ENCODE measurements at places on chromosomes 3 and 15. TPM values are rescaled to one million over a fixed set of nuclear protein-coding genes. Genes with fewer than 3 reads are reported as not detected.

DNA sequence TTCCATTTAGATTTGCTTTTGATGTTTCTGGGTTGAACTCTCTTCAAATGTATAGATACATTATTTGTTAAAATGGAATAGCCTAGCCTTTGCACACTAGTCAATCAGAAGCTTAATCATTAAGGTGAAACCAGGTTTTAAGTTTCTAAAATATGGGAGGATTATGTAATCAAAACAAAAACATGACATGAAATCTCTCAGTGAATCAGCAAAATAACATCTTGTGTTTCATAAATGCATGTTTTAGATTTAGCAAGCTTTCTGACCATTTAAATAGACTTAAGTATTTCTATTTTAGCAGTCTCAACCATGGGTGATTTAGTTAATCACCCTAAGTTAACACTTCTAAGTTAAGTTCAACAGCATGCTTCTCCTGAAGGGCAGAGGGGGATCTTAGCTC is 11.3 kb downstream of the GTF2E1 start:
- H3K4me3 ChIP-seq = no peak overlapping the region
- H3K36me3 ChIP-seq = no peaks in the 10 kb centered on the region
- H3K27ac ChIP-seq = no peak overlapping the region
- DNase-seq = no peak
- no peaks in the 10 kb centered on the region for H3K27me3 ChIP-seq
- no peaks in the 10 kb centered on the region for H3K4me1 ChIP-seq

GRCh38 chr3:100963041-100963440 is 30.2 kb downstream of the ABI3BP start:
- no peak for DNase-seq
- H3K27me3 ChIP-seq = no peaks in the 10 kb centered on the region
- H3K4me1 ChIP-seq = no peaks in the 10 kb centered on the region
- no peak overlapping the region for H3K4me3 ChIP-seq
- H3K27ac ChIP-seq = no peak overlapping the region

DNA sequence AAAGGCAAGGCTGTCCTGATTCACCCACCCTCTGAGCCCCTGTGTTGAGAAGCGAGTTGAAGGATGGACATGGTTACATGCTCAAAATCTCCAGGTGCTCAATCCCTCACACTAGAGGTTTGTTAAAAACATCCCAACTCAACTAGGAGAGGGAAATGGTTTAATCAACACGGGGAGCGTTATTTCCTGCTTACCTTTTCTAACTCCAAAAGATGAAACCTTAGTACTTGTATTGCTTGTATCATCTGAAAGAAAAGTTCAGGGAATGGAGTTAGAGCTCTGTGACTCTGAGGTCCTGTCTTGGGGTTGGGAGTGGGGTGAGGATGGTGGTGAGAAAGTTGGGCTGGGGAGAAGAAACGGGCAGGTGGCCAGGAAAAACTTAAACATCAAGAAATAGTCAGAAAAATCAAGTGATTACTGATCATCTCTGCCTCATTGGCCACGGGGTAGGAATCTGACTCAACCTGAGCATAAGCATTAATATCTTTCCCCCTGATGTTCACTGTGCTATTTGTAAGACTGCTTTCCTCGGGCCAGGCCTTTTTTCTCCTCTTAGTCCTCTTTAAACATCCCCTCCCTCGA is 5.9 kb downstream of the MEIS2 start:
- H3K36me3 ChIP-seq = no peaks in the 10 kb centered on the region
- H3K4me3 ChIP-seq = peak overlapping the region; percentile 92
- DNase-seq = no peak
- H3K4me1 ChIP-seq = peaks cover 6% of the 10 kb centered on the region

DNA sequence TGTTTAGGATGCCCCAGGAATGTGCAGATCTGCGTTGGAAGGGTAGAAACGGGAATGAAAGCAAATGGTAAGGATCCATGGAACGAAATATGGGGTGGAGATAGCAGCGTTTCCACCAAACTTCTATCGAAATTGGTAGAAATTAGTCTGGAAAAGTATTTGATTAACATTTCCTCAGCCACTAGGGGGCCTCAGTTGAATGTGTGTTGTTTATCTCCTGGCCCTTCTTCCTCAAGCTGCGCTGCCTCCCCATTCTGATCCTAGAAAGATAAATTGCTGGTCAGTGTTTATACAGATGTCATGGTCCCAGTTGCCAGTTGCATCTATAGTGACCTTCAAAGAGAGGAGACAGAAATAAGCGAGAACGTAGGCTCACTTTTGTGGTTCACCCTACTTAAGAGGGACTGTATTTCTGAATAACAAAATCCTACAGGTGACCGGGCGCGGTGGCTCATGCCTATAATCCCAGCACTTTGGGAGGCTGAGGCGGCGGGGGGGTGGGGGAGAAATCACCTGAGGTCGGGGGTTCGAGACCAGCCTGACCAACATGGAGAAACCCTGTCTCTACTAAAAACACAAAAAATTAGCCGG is 457.1 kb downstream of the SQOR start:
- no peak overlapping the region for H3K4me3 ChIP-seq
- H3K27ac ChIP-seq = no peak overlapping the region
- H3K36me3 ChIP-seq = no peaks in the 10 kb centered on the region
- H3K4me1 ChIP-seq = no peaks in the 10 kb centered on the region
- no peaks in the 10 kb centered on the region for H3K27me3 ChIP-seq

GRCh38 chr3:186653080-186653707 is 12.6 kb upstream of the HRG start:
- H3K36me3 ChIP-seq = no peaks in the 10 kb centered on the region
- no peak overlapping the region for H3K4me3 ChIP-seq
- no peak overlapping the region for H3K27ac ChIP-seq
- no peaks in the 10 kb centered on the region for H3K27me3 ChIP-seq
- H3K4me1 ChIP-seq = no peaks in the 10 kb centered on the region

DNA sequence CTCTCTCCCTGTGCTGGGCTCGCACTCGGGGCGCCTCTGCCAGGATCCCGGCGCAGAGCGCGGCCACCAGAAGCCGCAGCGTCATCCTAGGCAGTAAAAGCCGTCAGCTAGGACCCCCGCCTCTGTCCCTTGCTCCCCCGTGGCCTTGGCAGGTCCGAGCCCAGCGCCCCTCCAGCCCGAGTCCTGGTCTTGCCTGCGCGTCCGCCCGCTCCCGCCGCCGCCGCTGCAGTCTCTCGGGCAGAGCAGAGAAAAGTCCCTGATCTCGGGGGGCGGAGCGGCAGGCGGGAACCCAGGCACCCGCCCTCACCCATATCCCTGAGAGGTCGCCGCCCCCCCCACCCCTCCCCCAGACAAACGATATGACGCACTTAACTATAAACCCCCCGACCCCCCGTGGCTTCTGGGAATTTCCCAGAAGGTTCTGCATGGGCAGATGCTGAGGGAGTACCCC is at the start of gene COL7A1:
Gene COL7A1 (minus strand): TSS at position 255 of the 451 bp plus-strand sequence. CDS start 170 bp downstream, at position 85.
- peaks cover 6% of the 10 kb centered on the region for H3K4me1 ChIP-seq
- no peak for DNase-seq
- peak within 1 kb of the TSS; percentile 29 for H3K4me3 ChIP-seq
- no peaks in the 10 kb centered on the region for H3K36me3 ChIP-seq

GRCh38 chr15:41930221-41930866 is 36.5 kb upstream of the SPTBN5 start:
- H3K27ac ChIP-seq = peak overlapping the region; percentile 79
- H3K4me1 ChIP-seq = no peaks in the 10 kb centered on the region
- no peak for DNase-seq

DNA sequence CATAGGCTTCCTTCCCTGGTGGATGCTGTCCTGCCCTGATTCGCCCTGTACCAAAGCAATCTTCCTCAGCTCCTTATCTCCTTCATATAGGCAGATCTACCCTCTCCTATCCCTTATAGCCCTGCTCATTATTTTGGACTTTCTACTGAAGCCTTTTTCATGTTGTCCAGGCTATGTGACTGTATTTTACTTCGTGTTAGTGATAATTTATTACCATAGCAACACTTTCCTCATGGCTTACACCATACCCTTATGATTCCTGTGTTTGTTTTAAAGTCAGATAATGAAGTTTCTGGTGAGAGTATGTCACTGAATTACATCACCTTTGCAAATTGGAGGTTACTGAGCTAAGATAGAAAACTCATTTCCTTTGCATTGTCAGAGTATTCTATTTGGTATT is 352.6 kb downstream of the NLGN1 start:
- no peaks in the 10 kb centered on the region for H3K27me3 ChIP-seq
- no peaks in the 10 kb centered on the region for H3K36me3 ChIP-seq
- DNase-seq = no peak
- no peak overlapping the region for H3K4me3 ChIP-seq

Gene TRH
- total RNA-seq = not detected

- H3K36me3 ChIP-seq = no peaks in the 10 kb centered on the region
- no peak overlapping the region for H3K27ac ChIP-seq
- H3K4me1 ChIP-seq = no peaks in the 10 kb centered on the region
- no peaks in the 10 kb centered on the region for H3K27me3 ChIP-seq
- H3K4me3 ChIP-seq = no peak overlapping the region
Measured at GRCh38 chr15:94580211-94580885, 349.0 kb downstream of the MCTP2 start.

- DNase-seq = no peak
- H3K36me3 ChIP-seq = no peaks in the 10 kb centered on the region
- H3K4me3 ChIP-seq = no peak overlapping the region
- peaks cover 8% of the 10 kb centered on the region for H3K27me3 ChIP-seq
Measured at GRCh38 chr15:52785672-52786406, 4.3 kb downstream of the ONECUT1 start.

Gene CD96
- total RNA-seq = 1.0 TPM

DNA sequence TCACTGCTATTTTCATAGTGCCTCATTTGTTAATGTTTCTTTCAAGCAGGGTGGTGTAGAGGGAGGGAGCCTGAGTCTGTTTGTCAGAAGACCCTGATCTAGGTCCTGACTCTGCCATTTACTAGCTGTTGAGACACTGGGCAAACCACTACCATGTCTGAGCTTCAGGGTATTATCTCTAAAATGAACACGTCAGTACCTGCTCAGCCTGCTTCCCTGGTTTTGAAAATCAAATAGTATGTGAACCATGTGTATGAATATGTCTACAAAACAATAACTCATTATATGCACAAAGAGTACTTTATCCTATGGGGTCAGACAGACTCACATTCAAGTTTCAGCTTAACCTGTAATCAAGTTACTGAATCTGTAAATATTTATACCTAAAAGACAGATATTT is 25.1 kb downstream of the SYNPR start:
- DNase-seq = no peak
- no peak overlapping the region for H3K4me3 ChIP-seq
- H3K4me1 ChIP-seq = no peaks in the 10 kb centered on the region
- H3K27ac ChIP-seq = no peak overlapping the region

Gene GRAMD2A
- total RNA-seq = not detected

Gene NDN
- 64.6 TPM for total RNA-seq

GRCh38 chr15:46450810-46451182 is 816.0 kb downstream of the SQOR start:
- no peak overlapping the region for H3K27ac ChIP-seq
- H3K4me1 ChIP-seq = no peaks in the 10 kb centered on the region
- no peaks in the 10 kb centered on the region for H3K27me3 ChIP-seq
- no peaks in the 10 kb centered on the region for H3K36me3 ChIP-seq
- DNase-seq = no peak

GRCh38 chr15:39127925-39128617 is 452.8 kb upstream of the THBS1 start:
- no peak overlapping the region for H3K4me3 ChIP-seq
- peak overlapping the region; percentile 41 for H3K27ac ChIP-seq
- H3K36me3 ChIP-seq = no peaks in the 10 kb centered on the region

DNA sequence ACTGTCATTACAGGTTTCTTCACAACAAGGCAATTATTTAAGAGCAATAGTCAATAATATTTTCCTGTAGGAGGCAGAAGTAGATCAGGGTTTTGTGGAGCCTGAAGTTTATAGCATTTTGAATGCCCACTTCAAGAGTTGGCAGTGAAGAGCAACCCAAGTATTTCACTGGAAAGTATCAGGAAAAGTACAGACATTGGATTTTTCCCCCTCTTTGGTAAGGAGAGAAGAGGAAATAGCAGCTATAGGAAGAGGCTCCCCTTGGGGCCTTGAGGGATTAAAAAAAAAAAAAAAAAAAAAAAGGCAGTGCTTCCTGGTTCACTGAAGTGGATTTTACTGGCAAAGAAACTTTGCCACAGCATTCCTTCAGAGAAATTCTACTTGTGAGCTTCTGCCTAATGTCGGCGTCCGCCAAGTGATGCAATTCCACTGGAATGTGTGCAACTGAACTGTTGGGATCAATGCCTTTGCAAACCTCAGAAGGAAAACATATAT is 5.7 kb upstream of the CNTN6 start:
- no peaks in the 10 kb centered on the region for H3K27me3 ChIP-seq
- no peak for DNase-seq
- H3K4me1 ChIP-seq = no peaks in the 10 kb centered on the region
- H3K27ac ChIP-seq = no peak overlapping the region
- H3K36me3 ChIP-seq = no peaks in the 10 kb centered on the region

Gene TM4SF4
- total RNA-seq = 5.6 TPM

Gene LMAN1L
- total RNA-seq = 1.5 TPM

Gene LINGO1
- 0.26 TPM for total RNA-seq

DNA sequence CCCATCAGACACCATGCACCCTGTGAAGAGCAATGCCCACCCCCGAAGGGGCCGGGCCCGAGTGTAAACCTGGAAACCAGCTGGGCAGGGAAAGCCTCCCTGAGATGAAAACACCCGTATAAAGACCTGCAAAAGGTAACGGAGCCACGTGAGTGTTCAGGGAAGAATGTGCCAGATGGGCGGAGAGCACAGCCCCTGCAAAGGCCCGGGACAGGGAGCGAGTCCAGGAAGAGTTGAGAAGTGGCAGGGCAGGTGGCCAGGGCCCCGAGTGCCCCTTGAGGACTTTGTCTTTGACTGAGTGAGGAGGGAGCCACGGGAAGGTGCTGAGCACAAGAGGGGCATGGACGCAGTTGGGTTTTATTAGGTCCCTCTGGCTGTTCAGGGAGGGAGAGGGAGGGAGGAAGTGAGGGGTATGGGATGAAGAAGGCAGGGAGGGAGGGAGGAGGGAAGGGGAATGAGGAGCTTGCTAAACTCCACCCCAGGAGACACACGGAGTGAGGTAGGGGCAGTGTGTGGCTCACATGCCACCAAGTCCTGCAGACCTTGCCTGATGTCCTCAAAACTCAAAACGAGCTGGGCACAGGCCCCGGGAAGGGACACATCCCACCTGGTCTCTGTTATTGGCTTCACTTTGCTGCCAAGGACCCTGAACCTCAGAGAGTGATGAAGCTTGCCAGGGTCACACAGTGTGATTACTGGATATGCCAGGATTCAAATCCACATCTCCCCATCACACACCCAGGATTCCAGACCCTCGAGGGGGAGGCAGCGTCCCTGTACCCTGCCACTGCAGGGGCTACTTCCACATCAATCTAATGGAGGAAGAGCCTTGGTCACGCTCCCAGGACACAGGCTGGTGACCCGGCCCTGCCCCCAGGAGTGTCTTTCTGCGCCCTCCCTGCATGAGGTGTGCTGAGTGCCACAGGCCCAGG is 49.1 kb upstream of the IQSEC1 start:
- no peak overlapping the region for H3K4me3 ChIP-seq
- DNase-seq = no peak
- H3K27ac ChIP-seq = no peak overlapping the region
- no peaks in the 10 kb centered on the region for H3K27me3 ChIP-seq
